Hematopoietic multipotent progenitor cell treated with erythropoietin and hydrocortisone succinate and interleukin-3 and kit ligand, for 6 days (in vitro differentiated cells): ENCODE measurements at places on chromosomes 1 and 21.

DNA sequence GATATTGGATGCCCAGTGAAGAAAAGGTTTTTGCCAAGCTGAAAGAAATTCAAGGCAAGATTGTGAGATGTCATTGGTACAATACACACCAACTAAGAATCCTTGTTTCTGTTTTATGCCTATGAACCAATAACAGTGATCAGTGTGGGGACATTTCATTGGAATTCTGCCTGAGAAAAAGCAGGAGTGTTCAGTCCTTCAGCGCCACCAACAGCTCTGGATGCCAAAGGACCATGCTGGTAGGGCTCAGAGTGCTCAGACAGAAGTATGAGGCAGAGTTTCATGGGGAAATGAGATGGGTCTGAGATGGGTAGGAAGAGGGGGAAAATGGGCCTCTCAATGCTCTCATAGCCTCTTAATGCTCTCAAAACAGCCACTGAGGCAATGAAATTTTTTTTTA lies 56.5 kb downstream of the GABPA start:
- DNase-seq: no peak

DNA sequence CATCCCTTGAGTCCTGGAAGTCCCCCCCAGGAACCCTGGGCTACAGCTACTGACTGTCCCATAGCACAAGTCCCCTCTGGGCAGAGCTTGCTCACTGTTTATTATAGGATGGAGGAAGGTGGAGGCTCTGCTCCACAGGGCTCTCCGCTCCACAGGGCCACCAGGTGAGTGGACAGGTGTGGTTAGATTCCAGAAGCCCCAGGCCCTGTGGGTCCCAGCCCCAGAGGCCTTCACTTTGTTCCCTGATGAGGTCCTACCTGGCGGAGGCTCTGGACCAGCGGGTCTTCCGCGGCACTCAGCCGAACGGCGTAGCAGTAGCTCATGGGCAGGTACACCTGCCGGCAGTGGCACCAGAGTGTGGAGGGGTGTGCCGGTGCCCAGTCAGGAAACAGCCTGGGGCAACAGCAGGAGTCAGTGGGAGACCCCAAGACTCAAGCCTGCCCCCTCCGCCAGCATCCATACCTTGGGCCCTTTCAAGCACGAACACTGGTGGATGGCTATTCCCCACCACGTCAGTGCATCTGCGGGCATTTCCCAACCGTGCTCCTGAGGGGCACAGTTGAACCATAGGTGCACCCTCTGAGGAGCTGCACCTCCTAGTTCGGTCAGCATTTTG lies 12.3 kb downstream of the LSS start:
- no peak for DNase-seq

DNA sequence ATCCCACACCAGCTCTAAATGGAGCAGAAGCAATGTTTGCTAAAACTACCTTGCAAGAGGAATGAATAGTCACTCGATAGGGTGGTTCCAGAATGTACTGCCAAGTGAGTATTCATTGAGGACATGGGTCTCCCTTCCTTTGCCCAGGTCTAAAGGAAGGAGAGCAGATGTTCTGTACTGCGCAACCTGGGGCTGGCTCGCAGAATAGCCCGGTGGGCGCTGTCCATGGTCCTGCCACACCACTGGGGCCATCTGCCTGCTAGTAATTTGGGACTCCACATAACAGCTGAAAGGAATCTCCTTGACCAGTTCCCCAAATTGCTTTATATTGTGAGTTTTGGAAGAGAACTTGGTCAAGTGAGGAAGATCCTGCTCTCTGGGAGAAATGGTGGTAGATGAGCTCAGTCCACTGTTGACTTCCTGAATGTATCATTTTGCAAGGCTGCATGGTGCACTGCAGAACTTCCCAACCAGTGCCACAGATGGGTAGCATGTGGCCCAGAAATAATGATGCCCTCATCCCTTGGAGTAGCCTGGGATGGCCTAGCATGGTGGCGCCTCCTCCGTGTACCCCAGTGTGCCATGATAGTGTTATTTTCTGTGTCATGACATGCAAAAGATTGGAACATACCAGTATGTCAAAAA lies 5.7 kb downstream of the SLC6A17 start:
- peak; percentile 73 for DNase-seq

GRCh38 chr1:79716447-79716846 lies 709.9 kb upstream of the ADGRL4 start:
- DNase-seq: no peak

DNA sequence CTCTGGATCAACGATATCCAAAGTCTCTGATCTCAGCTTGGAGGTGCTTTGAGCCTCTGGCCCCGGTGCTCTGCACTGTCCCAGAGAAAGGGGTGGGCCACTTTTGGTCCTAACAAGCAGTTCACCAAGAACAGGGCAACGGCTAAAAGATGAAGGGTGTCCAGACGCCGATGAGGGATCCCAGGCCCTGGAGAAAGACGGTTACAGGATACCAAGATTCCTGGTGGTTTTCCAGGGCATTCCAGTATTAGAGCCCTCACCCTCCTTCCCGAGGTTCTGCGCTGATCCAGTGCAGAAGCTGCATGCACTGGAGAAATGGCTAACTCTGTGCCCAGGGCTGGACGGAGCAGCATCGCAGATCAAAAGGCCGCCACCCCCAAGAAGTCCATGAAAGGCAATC lies 149.9 kb upstream of the IRF2BP2 start:
- no peak for DNase-seq

DNA sequence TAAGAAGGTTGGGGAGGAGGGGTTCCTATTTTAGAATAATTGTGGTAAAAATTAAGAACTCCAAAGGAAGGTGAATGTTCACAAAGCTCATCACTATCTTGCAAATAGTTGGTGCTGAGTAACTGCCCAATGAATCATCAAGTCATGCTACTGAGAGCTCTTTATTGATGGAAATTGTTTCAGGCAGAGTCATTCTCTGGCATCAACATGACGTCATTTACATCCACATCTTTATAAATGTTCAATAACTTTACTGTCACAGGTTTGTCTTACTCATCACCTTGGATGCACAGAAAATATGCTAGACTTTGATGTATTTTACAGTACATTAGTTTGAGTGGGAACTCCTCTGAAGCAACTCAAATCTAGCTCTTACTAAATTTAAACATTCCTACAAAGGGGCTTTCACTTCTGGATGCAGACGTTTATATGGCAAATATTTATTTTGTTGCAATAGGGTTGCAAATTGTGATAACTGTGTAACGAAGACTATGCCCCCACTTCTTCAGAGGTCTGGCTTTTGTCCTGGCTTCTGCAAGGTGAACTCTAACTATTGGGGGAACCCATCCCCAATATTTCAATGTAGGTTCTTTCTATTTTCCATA lies 273.7 kb upstream of the AJAP1 start:
- DNase-seq: no peak

- no peak for DNase-seq
Measured at GRCh38 chr21:35348686-35349085, 299.6 kb upstream of the RUNX1 start.

DNA sequence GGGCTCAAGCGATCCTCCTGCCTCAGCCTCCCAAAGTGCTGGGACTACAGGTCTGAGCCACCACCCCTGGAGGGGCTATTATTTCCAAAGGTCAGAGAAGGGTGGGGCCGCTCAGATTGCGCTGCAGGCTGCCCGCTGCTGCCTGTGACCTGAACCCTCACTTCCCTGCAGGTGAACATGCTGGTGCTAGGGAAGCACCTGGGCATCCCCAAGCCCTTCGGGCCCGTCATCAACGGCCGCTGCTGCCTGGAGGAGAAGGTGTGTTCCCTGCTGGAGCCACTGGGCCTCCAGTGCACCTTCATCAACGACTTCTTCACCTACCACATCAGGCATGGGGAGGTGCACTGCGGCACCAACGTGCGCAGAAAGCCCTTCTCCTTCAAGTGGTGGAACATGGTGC lies 8.6 kb upstream of the PADI6 start:
- DNase-seq: no peak

DNA sequence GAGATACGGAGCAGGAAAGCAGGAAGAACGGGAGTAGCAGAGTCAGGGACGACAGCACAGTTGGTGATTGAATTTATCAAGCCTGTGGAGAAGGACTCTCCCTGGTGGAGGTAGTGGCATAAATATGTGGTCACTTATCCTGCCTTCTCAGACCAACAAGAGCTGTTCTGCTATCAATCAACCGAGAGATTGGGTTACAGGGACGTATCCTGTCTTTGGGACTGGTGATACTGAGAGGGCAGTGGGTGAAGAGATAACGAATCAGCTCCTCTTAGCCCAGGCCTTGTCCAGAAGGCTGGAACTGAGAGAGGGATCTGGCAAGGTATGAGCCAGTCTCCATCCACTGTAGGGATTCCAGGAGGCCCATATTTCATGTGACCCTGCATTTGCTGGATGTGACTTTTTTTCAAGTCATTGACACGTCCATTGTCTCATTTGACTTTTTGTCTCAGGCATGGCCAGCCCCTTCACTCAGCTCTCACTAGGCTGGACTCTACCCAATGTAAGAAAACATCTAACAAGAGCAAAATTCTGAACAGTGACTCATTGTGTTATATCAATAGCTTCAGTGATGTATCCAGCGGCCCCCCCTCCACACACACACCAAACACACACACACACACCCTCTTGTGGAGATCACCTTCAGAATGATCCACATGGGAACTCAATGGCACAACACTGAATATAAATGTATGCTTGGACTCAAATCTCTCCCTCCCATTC lies 11.3 kb downstream of the C1orf116 start:
- DNase-seq: peak; percentile 92

DNA sequence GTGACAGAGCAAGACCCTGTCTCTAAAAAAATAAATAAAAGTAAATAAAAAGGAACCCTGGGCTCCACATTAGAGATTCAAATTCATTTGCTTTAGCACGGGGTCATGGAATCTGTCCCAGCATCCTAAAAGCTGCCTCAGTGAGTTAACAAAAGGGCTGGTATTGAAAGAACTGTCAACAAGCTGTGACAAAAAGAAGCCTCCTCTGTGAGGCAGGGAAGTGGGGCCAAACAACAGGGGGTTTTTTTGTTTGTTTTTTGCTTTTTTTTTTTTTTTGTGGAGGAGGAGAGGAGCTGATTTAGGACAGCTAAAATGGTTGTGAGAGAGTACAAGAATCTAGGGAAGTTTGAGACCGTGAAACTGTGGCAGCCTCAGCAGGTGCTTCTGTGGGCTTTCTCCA lies 115.7 kb downstream of the LIPI start:
- no peak for DNase-seq

DNA sequence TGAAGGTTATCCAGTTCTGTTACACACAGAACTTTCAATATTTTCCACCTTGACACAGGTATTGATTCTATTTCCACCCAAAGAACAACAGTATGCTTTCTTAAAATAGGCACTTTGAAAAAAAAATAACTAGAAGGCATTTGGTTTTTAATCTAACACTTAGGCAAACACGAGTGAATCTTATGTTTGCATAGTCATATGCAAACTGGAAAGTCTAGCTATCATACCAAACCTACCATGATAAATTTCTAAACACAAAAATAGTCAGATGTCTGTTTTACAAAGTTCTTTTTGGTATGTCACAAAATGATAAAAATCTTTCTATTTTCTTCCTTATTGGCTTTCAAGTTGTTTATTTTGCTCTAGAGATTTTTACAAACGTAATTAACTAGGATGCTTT lies 11.6 kb downstream of the DNASE2B start:
- DNase-seq: no peak

- no peak for DNase-seq
Measured at GRCh38 chr1:12159816-12160215, 7.0 kb upstream of the TNFRSF1B start.

DNA sequence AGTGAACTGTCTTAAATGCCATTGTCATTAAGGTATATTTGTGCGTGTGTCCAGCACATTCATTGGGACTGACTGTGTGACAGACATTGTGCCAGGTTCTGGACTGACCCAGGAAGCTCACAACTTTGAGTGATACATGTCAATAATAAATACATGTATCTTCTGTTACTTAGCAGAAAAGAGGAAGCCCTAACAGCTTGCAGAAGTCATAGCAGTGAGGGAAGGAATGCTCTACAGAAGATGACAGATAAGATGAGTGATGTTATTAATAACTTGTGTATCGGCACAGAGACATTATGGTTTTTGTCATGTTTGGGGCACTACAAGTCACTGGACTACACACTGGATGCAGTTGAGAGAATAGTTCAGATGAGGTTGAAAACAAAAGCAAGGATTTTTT lies 1.2 kb upstream of the SRSF11 start:
- DNase-seq: peak; percentile 75

DNA sequence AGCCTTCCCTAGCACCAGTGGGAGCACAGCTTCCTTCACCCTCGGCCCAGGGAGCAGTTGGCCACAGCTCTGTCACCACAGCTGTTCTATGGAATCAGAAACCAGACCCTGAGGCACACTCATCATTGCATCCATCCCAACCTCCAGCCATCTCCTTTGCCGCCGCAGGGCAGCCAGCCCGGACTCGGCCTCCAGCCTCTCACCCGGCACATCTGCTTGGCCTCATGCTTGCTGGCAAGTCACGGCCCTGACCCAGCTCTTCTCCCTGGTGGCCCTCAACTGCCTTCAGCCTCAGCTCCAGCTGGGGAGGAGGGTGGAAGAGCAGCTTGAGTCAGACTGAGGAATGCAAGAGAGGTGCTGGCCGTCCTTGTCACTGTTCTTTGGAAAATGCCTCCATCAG lies 59.8 kb downstream of the TOR1AIP2 start:
- no peak for DNase-seq

- DNase-seq: no peak
Measured at GRCh38 chr1:223161321-223161720, 18.3 kb upstream of the TLR5 start.

DNA sequence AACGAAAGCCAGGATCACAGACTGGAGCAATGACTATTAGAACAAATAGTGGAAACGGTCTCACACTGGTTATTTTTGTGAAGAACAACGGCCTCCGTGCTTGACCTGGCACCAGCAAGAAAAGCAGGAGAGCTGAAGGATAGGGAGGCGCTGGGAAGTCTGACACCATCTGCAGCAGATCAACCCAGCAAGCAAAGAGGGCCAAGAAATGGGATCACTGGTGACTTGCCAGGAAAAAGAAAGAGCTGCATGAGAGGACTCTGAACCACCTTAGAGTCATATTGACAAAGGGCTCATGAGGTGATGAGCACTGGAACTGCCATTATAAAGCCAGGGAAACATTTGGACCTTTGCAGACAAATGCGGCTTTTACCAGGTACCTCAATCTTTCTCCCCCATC lies 25.0 kb downstream of the MTOR start:
- DNase-seq: no peak

GRCh38 chr1:100390531-100390930 lies 38.2 kb downstream of the CDC14A start:
- no peak for DNase-seq

DNA sequence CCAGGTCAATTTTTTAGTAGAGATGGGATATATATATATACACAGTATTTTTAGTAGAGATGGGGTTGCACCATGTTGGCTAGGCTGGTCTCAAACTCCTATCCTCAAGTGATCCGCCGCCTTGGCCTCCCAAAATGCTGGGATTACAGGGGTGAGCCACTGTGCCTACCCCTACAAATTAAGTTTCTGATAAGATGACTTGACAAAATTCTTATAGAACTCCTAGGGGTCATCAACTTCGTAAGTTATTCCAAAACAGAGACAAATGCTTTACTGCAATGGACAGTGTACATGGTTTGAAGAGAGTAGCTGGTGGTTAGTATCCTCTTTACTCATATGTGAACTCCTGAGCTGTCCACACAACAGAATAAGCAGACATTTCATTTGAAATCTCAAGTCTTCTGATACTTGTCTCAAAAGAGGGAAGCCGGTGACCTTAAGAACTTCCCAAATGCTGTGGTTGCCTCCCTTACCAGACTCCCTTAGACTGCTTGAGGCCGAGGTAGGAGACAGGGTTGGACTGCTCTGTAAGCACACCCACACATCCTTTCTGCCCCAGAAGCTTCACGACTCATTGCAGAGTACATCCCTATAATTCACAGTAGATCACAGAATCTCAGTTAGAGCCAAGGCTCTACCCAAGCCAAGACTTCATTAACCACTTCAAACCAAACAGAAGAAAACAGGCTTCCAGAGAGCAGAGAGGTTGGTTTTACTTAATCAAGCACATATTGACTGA lies 244.1 kb upstream of the IRF2BP2 start:
- no peak for DNase-seq
